ENCODE measurements at places on chromosomes 1 and 21.

DNA sequence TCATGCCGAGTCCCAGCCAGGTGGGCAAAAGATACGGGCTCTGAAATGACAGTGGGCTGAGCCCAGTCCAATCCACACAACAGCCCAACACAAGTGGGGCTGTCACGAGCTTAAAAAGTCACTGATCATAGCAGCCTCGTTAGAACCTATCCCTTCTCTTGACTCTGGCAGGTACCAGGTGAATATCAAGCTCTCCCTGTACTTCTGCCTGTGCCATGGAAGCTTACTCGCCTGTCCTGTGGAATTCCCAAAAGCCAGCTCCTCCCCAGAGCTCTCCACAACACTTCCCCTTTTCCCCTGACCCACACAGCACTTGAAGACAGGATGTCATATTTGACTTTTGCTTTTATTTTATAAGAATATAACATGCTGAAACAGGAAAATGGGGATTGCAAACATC is 5.9 kb downstream of the RGS16 start:
- no peak for DNase-seq

GRCh38 chr1:5718831-5719632 is 273.2 kb downstream of the NPHP4 start:
- DNase-seq: no peak

DNA sequence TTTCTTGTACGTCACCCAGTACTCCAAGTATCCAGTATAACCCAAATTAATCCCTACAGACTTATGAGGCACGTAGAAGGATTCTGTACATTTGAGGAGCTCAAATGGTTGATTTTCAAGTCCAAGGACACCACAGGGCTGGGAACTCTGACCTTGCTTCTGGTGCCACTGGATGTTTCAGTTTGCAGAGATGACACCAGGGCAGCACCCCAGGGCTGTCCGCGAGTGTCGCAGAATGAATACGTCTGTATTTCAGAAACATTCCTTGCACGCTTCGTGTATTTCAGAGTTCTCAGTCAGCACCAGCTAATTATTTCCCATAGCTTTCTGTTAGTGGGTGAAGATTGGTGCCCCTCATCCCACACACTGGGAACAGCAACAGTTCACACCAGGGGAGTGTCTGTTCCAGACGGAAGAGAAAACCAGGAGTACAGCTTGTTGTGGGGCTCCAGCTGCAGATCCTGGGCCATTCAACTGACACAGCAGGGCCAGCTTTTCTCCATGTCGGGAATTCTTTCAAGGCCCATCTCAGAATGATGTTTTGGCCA is 159.2 kb downstream of the RHOU start:
- DNase-seq: no peak

DNA sequence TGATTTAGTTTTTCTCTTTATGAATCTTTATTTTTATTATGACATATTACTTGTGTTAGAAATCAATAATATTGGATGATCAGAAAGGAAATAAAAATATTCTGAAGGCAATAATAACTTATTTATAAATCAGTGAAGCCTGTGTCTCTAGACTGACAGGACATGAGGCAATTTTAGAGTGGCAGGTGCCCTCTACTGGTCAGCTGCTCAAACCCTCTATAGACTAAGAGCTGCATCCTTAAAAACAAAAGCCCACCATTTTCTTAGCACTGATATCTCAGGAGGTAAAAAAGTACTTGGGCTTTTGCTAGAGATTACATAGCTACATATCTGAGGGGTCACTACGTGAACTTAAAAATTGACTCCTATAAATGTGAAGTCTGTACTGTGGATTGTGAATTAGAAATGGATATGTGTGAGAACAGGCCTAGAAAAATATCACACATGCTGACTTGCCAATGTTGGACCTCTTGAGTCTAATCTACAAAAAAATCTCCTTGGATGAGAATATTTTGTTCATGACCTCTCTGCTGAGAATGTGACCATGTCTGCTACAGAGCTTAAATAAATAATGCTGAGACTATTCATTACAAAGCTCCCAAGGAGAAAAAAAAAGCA is 597.9 kb upstream of the ADAMTS5 start:
- DNase-seq: no peak

DNA sequence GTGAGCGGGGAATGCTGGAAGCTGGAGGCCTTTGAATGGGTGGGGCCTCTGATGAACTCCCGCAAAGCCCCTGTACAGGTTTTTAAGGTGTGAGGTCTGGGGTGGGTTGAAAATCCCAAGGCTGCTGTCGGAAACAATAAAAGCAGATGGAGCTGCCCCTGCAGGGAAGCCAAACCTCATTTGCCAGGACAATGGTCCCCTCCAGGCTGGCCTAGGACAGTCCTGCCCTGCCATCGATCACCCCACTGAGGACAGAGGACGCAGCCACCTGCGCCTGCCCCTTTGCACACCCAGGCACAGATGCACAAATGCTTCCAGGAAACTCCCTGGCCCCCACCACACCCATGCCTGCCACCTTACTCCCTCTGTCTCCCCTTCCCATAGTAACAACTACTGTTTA is 4.4 kb downstream of the DRAXIN start:
- DNase-seq: no peak

DNA sequence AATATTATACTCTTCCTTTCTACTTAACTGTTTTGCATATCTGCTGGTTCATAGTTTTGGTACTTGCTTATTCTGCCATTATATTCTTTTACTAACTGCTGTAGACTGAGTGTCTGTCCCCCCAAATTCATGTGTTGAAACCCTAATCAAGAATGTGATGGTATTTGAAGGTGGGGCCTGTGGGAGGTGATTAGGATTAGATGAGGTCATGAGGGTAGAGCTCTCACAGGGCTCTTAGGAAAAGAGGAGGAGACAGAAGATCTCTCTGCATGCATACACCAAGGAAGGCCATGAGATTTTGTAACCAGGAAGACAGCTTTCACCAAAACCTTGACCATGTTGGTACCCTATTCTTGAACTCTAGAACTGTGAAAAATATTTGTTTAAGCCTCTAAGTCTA is 354.1 kb upstream of the B3GALT2 start:
- no peak for DNase-seq

DNA sequence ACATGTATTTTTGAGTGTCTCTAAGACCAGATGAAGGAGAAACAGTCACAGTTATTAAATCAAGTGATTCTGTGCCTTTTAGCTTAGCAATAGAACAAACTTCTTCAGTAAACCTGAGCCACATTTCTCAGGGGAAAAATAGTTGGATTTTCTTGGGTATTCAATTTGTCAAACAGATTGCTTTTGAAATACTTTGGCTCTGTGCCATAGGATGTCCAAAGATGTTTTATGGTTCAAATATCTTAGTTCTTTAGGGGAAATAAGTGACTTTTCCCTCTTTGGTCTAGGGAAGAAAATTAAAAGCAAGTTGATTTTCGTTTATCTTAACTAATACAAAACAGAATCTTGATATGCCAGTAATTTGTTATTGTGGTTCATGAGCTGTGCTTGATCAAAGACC is 125.9 kb downstream of the ATP5PO start:
- DNase-seq: no peak

- DNase-seq: no peak
These were observed 119.0 kb downstream of the COQ8A start for GRCh38 chr1:227059076-227059475.

- no peak for DNase-seq
These were observed 41.3 kb upstream of the RUNX1 start for GRCh38 chr21:35090403-35090802.

DNA sequence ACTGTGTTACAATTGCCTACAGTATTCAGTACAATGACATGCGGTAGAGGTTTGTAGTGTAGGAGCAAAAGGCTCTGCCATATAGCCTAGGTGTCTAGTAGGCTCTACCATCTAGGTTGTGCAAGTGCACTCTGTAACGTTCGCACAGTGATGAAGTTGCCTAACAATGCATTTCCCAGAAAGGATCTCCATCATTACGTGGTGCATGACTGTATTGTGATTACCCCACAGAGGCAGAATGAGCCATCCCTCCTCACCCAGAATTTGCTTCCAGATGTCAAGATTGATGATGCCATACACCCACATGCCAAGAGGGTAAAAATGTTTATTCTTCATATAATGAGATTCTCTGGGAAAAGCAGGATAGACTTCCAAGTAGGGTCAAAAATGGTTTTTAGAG is 199.3 kb upstream of the CTTNBP2NL start:
- no peak for DNase-seq

DNA sequence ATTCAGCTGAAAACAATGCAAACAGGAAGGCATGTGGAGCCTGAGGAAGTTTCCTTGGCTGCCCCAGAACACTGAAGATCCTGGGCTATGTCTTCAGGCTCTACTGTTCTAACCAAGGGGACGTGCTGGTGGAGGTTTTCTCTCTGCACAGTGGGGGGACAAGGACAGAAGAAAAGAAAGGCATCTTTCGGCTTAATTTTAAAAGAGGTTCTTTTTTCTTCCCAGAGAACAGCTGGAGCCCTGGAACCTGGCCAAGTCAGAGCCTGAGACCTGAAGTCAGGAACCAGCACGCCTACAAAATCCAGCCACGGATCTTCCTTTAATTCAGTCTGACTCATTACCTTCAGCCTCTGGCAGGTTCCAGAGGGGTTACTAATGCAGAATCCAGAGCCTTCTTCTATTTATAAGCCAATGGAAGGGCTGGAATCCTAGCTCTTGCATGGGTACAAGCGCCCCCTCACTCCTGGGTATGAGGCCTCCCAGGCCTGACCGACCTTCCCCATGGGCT is 19.8 kb downstream of the CTNNBIP1 start:
- no peak for DNase-seq

GRCh38 chr1:24765308-24765988 is 20.2 kb downstream of the CLIC4 start:
- DNase-seq: no peak

GRCh38 chr1:230342019-230342418 is 84.1 kb downstream of the PGBD5 start:
- no peak for DNase-seq

GRCh38 chr1:64110924-64111777 is 92.3 kb upstream of the UBE2U start:
- no peak for DNase-seq

DNA sequence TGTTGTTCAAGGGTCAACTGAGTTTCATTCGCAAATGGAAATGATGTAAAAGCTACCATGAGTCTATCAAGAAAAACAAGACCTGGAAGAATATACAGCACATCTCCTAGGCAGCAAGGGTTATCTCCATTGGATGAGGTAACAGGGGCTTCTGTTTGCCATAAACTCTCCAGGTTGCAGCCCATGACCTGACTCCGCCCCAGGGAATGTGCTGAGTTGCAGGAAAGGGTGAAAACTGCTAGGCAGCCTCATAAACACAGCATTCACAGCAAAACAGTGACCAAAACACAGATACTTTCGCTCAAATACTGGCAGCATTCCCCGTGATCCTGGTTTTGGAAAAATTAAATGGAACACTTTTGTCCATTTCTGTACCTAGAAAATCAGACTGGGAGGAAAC is 20.2 kb upstream of the ACTA1 start:
- DNase-seq: no peak

DNA sequence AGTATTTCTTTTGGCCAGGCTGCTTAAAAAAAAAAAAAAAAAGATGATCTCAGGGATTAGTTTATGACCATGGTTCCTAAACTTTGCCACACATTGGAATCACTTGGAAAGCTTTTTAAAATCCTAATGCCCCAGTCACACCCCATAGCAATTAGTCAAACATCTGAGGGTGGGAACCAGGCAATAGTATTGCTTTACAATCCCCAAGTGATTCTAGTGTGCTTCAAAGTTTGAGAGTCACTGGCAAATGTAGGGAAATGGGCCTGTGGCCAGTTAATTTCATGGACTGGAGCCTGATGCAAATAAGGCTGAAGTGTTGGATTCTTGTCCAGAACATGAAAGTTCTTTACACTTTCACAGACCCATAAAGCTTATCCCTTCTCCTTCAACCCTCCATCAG is 374.6 kb upstream of the ESRRG start:
- DNase-seq: no peak

DNA sequence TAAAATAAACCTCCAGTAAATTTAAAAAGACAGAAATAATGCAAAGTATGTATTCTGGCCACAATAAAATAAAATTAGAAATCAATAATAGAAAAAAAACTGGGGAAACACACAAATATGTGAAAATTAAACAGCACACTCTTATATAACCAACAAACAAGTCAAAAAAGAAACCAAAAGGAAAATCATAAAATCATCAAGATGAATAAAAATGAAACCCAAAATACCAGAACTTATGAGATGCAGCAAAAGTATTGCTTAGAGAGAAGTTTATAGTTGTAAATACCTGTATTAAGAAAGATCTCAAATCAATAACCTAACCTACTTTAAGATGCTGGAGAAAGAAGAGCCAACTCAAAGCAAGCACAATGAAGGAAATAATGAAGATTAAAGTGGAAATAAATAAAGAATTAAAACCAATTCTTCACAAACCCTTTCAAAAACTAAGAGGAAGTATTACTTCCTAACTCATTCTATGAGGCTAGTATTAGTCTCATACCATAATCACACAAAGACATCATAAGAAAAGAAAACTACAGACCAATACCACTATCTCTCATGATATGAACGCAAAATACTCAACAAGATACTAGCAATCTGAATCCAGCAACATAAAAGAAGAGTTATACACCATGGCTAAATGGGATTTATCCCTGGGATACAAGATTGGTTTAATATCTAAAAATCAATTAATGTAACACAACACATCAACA is 6.4 kb upstream of the KRTAP10-3 start:
- DNase-seq: no peak

- DNase-seq: no peak
These were observed 13.7 kb upstream of the ZNF691 start for GRCh38 chr1:42832641-42833240.

DNA sequence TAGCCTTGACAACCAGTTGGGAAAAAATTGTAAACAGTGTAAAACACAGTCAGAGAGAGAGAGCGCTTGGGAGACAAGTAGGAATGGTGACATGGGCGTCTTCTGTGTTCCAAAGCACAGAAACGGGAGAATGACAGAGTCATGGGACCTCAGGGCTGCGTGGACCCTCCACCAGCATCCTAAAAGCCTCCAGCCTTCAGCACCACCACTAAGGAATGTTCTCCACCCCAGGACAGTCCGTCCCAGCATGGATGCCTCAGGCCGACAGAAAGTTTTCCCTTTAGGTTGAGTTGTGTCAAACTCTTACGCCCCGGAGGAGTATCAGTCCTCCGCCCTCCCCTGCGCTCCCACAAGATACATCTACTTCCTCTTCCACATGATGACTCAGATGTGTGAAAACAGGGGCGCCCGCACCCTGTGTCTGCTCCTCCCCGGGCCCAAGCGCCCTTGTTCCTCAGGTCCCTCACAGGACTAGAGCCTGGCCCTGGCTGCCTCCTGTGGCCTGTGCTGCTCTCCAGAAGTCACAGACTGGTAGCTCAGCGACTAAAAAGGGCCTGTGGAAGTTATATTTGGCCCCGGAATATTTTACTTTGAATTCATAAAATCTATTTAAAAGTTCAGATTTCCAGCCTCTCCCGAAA is 63.9 kb upstream of the EFHD2 start:
- DNase-seq: no peak

GRCh38 chr1:43345120-43345519 is 7.5 kb downstream of the MPL start:
- no peak for DNase-seq

GRCh38 chr21:14120091-14120734 is 90.5 kb downstream of the LIPI start:
- DNase-seq: peak; percentile 3

Data from NCI-H1436 (cell line).